ENCODE measurements at places on chromosomes 5 and 9. TPM values are rescaled to one million over a fixed set of nuclear protein-coding genes. Genes with fewer than 3 reads are reported as not detected.

GRCh38 chr9:34797367-34797766 is 87.4 kb upstream of the CCL21 start:
- DNase-seq: no peak

The CEP72 gene
- total RNA-seq: 4.7 TPM

The DNAH5 gene
- 3.2 TPM for total RNA-seq

- no peak for DNase-seq
Measured at GRCh38 chr5:181153814-181154213, 6.4 kb downstream of the OR2V2 start.

DNA sequence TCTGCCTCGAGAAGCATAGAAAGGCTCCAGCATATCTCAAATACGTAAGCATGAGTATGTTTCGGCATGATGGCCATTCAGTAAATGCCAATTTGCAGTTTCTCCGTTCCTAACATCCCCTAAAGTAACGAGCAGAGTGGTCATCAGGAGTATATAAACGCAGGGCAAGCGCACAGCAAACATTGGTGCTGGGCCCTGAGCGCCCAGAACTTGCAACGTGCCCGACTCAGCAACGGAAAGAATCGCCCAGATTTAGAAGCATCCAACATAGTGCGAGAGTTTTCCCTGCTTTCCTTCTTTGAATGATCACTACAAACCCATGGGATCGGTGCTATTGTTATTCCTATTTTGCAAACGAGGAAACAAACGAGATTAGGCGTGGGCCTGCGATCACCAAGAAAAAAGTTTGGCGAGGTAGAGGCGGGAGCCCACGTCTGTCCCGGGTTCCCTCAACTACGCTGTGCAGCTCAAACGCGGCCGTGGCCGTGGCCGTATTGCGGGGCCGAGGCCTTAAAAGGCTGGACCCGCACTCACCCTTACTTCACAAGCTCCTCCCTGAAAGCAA is 505 bp downstream of the RPS14 start:
- DNase-seq: no peak

DNA sequence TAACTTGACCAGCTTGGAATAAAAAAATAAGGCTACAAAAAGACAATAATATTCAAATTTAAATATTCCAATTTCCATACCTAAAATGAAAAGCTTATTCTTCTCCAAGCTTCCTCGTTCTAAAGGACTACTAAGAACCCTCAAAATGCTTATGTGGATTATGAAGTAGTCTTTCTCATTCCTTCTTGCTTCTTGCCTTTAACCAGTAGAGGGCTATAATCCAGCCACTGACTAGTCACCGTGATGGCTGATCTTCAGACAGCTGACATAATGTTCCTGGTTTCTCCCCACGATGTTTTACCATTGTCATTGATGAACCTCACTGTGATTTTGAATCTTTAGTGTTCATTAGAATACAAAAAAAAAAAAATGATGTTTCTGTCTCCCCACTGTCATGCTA is 515.3 kb downstream of the TLE1 start:
- no peak for DNase-seq

GRCh38 chr9:131276891-131277286 is 579 bp upstream of the FAM78A start:
- no peak for DNase-seq

- peak; percentile 30 for DNase-seq
Measured at GRCh38 chr9:138049085-138049778, 171.7 kb downstream of the CACNA1B start.

GRCh38 chr9:127662617-127663016 is 44.2 kb upstream of the CFAP157 start:
- DNase-seq: no peak

The HAPLN1 gene
- total RNA-seq: not detected

DNA sequence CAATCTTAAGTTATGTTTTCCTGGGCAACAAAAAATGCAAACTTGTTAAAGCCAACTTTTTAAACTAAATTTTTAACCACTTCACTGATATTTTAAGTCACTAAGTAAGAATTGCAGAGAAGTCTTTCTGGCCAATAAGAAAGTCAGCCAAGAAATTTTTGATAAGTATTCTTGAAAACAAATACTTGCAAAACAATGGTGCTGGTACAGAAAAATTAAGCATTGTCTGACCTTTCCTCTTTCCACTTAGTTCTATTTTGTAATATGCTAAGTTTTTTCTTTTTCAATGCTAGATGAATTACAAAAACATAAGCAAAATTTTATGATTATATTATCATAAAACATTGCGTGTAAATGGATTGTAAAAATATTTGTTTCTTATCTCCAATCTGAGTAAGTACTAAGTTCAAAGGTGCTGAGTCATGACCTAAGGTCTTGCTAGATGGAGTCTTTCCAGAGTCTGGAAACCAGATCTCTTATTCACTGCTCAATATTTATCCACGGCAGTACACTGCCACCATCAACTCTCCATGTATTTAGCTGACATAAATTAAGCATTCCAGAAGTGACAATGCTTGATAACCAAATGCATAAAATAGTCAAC is 139.7 kb downstream of the MEF2C start:
- DNase-seq: no peak

DNA sequence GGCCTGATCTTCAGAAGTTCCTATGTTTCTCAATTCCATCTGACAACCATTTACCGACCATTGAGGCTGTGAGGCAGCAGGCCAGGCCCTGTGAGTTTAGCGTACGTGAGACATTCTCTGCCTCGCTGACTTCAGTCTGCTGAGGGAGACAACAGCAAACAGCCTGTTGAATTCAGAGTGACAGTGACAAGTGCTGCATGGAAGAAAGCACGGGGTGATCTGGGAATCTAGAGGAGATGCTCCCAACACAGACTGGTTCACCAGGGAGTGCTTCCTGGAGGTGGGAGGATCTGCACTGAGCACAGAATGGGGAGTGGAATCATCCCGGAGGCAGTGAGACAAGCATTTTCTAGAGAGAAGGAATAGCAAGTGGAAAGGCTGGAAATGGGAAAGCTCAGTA is 10.0 kb upstream of the DDX41 start:
- DNase-seq: no peak

GRCh38 chr5:74179179-74179578 is 461.3 kb downstream of the ENC1 start:
- no peak for DNase-seq

DNA sequence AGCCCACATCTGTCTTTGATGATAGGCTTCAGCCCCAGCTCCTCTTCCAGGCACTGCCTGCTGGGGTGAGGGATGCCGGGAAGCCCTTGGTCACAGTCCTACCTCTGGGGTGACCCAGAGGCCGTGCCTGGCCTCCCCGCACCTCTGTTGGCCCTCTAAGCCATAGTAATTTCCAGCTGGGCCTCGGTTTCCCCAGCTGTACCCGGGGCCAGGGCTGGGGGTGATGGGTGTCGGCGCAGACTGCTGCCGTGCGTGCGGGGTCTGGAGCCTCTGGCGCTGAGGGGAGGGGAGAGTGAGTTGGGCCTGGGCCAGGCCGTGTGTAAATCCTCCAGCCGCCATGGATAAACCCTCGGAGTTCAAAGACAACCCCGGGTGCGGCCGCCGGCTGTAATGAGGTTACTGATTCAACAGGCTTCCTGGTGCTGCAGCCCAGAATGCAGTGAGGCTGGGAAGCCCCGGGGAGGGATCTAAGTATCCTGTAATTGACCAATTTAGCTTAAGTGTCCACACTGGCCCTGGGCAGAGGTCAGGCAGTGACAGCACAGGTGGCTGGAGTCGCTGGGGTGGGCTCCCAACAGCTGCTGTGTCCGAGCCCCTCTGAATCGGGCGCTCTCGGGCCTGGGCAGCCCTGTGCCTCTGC is 7.1 kb downstream of the RXRA start:
- DNase-seq: peak; percentile 81

DNA sequence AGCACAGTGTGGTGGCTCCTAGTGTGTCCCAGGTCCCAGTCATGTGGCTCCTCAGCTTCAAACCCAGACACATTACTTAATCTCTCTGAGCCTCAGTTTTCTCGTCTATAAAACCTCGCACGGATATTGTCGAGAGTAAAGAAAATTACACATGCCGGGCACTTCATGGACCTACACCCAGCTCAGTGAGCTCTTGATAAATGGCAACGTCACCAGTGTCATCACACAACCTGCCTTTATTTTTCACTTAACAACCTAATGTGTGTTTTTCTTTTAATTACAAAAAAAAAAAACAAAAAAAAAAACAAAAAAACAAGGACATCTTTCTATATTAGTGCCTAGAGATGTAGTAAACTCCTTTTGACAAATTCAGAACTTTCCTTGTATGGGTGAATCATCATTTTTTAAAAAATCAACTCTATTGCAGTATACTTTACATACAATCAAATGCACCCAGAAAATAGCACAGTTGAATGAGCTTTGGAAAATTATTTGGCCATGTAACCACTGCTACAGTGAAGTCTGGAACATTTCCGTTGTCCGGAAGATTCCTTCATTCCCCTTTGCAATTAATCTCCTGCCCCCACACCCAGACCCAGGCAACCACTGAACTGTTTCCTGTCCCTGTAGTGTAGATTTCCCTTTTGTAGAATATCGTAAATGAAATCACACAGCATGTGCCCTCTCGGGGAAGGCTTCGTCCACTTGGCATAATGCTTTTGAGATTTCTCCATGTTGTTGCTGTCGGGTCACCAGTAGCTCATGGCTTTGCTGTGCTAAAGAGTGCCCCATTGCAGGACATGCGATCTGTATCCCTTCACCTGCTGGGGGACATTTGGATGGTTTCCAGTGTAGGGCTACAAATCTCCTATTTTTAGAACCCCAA is 100.4 kb upstream of the LARP1 start:
- DNase-seq: no peak

- no peak for DNase-seq
Measured at GRCh38 chr9:124652615-124653393, 118.3 kb downstream of the NR6A1 start.

DNA sequence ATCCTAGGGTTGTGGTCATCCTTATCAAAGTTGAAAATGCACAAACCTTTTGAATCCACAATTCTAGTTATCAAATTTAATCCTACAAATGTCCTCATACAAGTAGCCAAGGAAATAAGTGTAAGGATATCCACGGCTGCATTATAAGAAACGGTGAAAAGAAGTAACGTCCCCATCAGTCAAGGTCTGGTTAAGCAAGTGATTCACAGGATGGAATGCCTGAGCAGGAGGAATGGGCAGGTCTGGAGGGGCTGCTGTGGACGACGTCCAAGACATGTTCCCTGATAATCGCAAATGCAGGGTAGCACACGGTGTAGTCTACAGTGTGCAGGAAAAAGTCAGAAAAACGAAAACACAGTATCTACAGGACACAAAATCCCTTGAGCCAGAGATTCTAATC is 118.6 kb downstream of the ADAMTS2 start:
- DNase-seq: peak; percentile 15

DNA sequence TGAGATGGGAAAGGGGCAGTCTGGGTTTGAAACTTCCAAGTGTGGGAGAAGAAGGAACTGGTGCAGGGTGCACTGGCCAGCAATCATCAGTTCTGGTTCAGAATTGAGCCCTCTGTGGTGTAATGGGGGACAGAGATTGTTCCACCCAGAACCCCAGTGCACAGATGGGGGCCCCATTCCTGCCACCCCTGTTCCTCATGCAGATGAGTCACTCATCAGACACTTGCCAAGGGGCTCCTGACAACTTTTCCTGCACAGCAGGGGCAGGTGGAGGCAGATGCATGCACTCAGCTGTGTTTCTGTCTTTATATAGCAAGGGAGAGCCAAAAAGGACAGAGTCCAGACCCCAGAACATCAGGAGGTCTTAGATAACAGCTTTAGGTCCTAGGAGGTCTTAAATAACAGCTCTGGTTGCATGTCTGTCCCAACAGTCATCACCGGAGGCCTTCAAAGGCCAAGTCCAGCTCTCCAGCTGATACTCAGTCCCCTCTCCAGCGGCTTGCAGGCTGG is 252.9 kb downstream of the HSPA4 start:
- DNase-seq: no peak

DNA sequence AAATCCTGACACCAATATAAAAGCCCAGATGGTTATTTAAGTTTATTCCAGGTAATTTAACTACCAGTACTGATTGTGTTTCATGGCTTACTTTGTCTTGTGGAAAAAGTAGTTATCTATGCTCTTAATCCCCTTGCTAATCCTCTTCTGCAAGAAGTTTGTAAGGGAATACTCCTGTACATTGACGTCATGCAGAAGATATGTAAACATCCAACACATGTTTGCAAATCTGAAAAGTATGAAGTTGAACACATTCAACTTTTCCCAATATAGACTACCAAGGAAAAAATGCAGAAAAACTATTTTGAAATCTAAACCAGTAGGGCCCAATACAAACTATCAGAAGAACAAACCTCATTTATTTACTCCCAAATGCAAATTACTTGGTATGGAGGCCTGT is 56.3 kb upstream of the ELL2 start:
- DNase-seq: no peak

GRCh38 chr5:21236104-21236503 is 1248.1 kb upstream of the CDH18 start:
- DNase-seq: no peak

- no peak for DNase-seq
Measured at GRCh38 chr5:17190799-17191391, 26.5 kb upstream of the BASP1 start.

The ZDHHC11B gene
- total RNA-seq: 6.1 TPM

DNA sequence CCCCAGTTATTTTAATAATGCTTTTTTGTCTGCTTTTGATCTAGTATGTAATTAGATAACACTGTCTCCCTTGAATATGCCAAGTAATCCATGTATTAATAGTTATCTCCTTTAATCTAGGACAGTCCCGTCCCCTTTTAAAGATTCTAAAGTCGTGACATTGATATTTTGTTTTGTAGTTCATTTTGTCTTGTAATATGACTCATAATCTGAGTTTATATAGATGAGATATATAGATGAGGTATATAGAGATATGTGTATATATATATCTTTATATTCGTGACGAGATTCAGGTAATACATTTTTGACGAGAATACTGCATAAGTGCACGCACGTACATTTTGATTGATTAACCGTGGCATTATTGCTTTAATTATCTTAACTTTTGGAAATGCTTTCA is 1.6 kb downstream of the SREK1 start:
- DNase-seq: no peak

- no peak for DNase-seq
Measured at GRCh38 chr9:115756736-115757135, 396.9 kb upstream of the PAPPA start.

DNA sequence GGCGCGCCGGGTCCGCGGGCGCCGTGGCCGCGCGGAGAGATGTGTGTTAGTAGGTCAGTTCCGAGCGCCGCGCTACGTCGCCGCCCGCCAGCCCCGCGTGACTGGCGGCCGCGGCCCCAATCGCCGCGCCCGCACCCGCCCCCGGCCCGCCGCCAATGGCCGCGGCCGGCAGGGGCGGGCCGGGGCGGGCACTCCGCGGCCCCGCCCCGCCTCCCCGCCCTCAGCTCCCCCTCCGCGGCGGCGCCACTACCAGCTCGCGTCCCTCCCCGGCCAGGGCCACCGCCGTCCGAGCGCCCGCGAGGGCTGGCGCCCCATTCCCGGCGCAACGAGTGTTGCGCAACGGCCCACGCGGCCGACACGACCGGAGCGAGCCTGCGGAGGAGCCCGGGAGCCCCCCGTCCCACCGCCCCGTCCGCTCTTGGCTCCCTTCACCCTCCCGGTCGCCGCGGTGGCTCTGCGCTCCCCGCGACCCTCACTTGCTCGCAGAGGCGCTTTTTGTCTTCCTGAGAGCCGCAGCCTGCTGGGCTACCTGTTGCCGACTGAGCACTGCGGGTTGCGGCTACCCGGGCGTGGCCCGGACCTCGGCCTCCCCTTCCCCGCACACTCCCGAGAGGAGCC is at the start of gene NFIL3:
TSS of gene NFIL3 (minus strand) at position 48 of the 618 bp plus-strand sequence. CDS start 13,098 bp downstream, outside the sequence.
- DNase-seq: peak; percentile 90
